HCT116 (cell line): ENCODE measurements at places on chromosomes 5 and 9.

GRCh38 chr5:59816654-59817300 lies 76.7 kb downstream of the PDE4D start:
- H3K27me3 ChIP-seq = peaks cover 5% of the 10 kb centered on the region; the same call in 1 of the 2 replicates
- no peak for DNase-seq
- no peak overlapping the region for H3K27ac ChIP-seq

- no peak overlapping the region for H3K27ac ChIP-seq
- no peaks in the 10 kb centered on the region for H3K4me1 ChIP-seq
- no peak overlapping the region for H3K4me3 ChIP-seq
- H3K27me3 ChIP-seq = no peaks in the 10 kb centered on the region
- no peaks in the 10 kb centered on the region for H3K36me3 ChIP-seq
Observed at GRCh38 chr9:70006306-70006705, 37.3 kb upstream of the MAMDC2 start.

DNA sequence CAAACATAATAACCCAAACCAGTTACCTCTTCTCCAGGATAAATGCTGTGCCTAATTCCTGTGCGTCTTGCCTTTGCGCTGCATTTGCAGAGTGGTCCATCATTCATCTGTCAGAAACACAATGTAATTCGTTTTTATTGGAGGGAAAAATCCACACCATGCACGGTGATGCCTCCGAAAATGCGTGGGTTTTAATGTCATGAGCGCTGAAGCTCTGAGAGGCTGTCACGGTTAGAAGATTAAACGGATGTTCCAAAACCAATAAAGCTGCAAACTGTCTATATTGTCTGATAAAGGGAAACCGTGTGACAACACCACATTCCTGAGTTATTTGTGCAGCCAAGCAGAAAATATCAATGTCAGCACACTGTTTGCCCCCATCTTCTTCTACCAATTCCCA lies 27.4 kb downstream of the DROSHA start:
- no peak overlapping the region for H3K4me3 ChIP-seq
- H3K27me3 ChIP-seq = no peaks in the 10 kb centered on the region
- DNase-seq = no peak
- H3K4me1 ChIP-seq = no peaks in the 10 kb centered on the region
- no peak overlapping the region for H3K27ac ChIP-seq
- peaks cover 39% of the 10 kb centered on the region; the same call in 1 of the 2 replicates for H3K36me3 ChIP-seq

DNA sequence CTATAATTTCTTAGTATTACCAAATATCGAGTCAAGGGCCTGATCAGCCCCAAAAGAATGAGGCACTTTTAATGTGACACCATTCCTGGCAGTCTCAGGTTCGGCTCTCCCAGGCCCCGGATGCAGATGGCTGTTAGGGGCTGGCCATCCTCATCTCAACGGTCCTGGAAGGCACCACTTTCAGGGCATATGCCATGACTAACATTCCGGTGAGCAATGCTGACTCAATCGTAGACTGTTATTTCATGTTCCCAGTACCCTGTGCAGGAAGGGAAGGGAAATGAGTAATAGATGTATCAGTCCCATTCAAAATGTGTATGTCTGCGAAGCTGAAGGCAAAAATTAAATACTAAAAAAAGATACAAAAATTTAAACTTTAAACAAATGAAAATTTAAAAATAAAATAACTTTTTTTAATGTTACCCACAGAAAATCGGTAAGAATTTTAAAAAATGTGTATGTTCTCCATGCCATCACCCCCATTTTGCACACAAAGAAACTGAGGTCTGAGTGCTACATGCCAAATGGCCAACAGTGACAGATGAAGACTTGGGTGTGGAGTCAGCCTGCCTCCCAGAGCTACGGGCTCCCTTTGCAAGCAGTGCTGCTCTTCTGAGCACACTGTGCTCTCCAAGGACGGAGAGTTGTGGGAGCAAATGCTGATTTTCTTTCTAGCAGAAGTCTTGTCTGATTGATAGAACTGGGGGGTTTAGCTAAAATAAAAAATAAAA lies 79.0 kb downstream of the GLDC start:
- H3K4me1 ChIP-seq = peaks cover 56% of the 10 kb centered on the region
- peak overlapping the region; percentile 93 for H3K27ac ChIP-seq
- no peaks in the 10 kb centered on the region for H3K27me3 ChIP-seq
- DNase-seq = peak; percentile 95
- no peaks in the 10 kb centered on the region for H3K36me3 ChIP-seq
- H3K4me3 ChIP-seq = peak overlapping the region; percentile 28

DNA sequence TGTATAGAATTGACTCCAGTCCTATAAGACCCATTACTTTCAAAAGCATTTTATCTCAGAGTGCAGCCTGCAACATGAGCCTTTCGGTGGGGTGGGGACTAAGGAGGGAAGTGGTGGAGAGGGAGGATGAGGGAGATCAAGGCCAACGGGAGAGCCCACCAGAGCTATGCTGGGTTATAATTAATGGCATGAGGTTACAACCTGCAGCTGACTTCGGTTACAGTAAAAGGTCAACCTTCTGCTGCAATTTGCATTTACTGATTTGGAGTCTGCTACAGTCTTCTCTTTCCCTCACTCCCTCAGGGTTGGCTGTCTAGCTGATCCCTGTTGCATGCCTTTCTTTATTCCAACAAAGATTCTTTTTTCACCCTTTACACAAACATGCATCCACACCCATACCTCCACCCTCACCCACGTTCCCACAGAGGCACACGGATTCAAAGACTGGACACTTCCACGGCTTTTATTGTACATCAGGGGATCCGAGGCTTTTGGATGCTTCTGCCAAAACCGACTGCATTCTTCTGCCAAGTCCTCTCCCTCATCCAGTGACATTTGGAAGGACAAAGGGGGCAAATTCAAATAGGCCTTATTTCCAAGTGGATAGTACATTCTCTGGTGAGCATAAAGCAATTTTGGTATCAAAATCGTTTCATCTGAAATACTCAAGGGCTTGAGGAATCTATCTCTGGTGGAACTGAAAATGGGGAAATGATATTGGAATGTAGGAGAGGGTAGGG lies 381.2 kb downstream of the NFIB start:
- no peak overlapping the region for H3K27ac ChIP-seq
- H3K27me3 ChIP-seq = no peaks in the 10 kb centered on the region
- no peaks in the 10 kb centered on the region for H3K36me3 ChIP-seq
- no peak for DNase-seq

- no peak overlapping the region for H3K4me3 ChIP-seq
- no peak for DNase-seq
- no peaks in the 10 kb centered on the region for H3K4me1 ChIP-seq
- H3K36me3 ChIP-seq = no peaks in the 10 kb centered on the region
- H3K27me3 ChIP-seq = no peaks in the 10 kb centered on the region
Observed at GRCh38 chr5:176742246-176743105, 67.9 kb upstream of the UNC5A start.

DNA sequence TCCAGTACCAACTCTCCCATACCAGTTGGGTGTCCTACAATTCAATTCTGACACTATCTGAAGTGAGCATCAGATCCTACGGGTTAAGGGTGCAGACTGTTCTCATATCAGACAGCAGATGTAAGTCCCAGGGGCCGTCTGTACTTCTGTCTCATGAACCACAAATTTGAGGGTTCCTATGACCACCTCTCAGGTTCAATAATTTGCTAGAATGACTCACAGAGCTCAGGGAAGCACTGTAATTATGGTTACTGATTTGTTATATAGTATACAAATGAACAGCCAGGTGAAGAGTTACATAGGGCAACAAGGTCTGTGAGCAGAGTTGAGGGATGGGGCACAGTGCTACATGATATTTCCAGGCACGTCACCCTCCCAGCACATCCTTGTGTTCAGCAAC lies 499.1 kb downstream of the DMAC1 start:
- no peak for DNase-seq
- no peaks in the 10 kb centered on the region for H3K4me1 ChIP-seq
- no peak overlapping the region for H3K27ac ChIP-seq
- no peak overlapping the region for H3K4me3 ChIP-seq
- no peaks in the 10 kb centered on the region for H3K36me3 ChIP-seq
- peaks cover 38% of the 10 kb centered on the region for H3K27me3 ChIP-seq

DNA sequence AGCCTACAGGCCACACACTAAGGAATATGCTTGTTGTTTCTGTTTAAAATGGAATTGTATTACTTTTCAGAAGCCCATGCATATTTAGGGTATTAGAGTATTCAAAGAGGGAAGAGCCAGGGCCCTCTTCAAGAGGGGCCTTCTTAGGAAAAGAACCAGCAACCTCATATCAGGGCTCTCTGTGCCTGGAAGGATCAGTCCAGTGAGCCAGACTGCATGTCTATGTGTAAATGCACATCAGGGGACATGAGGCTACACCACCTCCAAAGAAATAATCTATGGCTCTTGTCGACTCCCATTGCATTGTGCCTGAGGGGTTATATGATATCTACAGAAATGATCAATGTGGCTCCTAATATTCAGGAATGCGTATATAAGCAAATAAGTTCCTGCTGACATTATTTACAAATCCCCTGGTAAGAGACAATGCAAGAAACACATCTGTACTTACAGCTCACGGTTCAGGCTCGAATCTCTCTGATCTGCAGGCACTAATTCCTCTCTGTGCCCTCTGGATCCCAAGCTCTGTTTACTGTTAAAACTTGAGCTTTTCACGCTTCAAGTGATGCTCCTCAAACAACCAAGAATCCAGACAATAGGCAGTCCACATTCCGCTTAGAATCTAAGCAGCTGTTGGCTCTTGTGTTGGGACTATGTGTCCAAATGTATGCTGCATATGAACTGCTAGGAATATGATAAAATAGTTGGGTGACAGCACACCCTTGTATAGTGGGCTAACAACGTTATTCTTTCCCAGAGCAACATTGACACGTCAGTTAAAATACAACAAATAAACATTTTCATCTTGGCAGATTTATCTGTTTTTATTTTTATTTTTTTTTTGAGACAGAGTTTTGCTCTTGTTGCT lies 150.2 kb upstream of the KLF9 start:
- DNase-seq = no peak
- H3K27me3 ChIP-seq = no peaks in the 10 kb centered on the region
- no peak overlapping the region for H3K4me3 ChIP-seq
- no peak overlapping the region for H3K27ac ChIP-seq
- H3K36me3 ChIP-seq = no peaks in the 10 kb centered on the region

DNA sequence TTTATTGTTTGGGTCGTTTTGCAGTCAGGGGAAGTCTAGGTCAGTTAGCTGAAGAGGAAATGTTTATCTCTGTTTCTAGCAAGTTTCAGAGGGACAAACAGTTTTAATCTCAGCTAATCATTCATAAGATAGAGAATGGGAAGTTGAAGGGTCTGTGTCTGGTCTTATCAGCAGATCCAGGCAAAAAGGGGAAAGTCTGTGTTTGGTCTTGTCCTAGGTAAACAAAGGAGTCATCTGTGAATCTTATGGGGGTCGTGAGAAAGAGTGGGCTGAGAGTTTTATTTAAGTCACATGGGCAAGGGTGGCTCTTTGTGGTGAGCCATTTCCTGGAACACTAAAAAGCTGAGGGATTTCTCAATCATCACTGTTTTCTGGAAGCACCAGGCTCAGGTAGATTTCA lies 5.6 kb upstream of the SNCAIP start:
- H3K27ac ChIP-seq = no peak overlapping the region
- no peaks in the 10 kb centered on the region for H3K36me3 ChIP-seq
- H3K4me3 ChIP-seq = no peak overlapping the region
- no peak for DNase-seq
- H3K27me3 ChIP-seq = no peaks in the 10 kb centered on the region
